Astrocyte of the spinal cord (primary cell): ENCODE measurements at places on chromosomes 3 and 15.
A peak's percentile ranks its signal among the peaks of the same experiment; 100 is the strongest.

DNA sequence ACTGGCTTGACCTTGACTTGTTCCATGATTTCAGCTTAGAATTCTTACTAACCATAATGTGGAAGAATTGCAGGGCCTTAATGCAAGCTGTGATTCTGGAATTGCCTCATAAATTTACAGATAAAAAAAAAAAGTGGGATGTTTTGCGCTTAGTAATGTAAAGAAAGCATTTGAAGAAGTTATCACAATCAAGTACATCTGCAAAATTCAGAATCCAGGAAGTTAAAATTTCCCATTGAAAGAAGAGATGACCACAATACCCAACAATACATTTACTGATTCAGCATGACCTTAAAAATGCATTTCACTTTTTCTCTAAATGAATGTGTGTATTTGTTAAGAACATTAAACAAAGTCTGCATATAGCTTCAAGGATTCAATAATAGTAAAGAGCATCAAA, 65.1 kb upstream of the CCNL1 start:
- no peak for DNase-seq

- no peak for DNase-seq
These were observed 393.7 kb downstream of the FEZF2 start for GRCh38 chr3:61979638-61980037.

GRCh38 chr3:141514382-141514781, 27.6 kb downstream of the RASA2 start:
- no peak for DNase-seq

GRCh38 chr3:43155464-43156121, 49.7 kb upstream of the POMGNT2 start:
- DNase-seq: peak; percentile 81

DNA sequence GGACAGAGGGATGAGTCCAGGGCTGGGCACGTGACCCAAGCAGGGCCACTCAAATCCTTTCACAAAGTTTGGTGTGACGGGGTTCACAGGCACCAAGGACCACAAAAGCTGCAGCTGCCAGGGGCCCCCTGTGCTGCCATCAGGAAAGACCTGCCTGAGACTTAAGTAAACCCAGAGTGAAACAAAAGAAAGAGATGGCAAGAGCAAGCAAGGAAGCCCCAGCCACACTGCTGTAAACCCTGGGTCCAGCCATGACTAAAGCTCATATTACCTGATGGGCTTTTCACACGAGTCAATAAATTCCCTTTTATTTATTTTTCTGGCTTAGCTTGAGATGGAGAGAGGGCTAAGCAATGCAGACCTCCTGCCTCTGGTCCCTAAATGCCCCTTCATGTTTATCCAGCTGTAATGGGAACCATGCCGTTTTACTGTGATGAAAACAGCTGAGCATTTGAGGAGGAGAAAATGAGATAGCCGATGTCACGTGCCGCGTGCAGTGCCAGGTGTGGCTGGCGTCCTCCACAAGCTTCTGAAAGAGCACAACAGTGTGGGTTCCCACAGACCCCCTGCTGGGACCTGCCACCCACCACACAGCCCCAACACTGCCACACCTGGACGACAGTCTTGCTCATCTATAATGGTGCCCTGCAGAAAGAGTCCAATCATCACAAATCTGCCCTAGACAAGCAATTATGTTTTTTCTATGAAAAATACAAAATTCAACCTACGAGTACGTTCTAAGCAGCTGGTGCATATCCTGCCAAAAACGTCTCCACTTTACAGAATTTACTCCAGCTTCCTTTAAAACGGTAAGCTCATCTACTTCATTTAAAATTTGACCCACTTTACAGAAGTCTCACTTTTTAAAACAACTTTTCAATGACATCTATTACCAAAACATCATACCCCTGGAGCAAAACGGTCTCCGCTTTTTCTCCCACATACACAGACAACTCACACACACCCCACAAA, 34.2 kb downstream of the ADAMTS17 start:
- no peak for DNase-seq

DNA sequence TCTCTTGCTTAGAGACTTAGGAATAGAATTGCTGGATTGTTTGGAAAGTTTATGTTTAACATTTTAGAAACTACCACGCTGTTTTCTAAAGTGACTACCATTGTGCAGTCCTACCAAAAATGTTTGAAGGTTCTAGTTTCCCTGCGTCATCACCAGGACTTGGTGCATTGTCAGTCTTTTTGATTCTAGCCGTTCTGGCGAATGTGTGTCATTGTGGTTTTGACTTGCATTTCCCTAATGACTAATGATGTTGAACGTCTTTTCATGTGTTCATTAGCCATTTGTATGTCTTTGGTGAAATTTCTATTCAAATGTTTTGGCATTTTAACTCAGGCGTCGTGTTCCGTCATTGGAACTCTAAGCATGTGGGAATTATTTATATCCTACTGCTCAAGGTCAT, 58.0 kb downstream of the CHD2 start:
- DNase-seq: peak; percentile 69

- DNase-seq: peak; percentile 25
These were observed 133.2 kb downstream of the ARPP21 start for GRCh38 chr3:35772381-35773015.

DNA sequence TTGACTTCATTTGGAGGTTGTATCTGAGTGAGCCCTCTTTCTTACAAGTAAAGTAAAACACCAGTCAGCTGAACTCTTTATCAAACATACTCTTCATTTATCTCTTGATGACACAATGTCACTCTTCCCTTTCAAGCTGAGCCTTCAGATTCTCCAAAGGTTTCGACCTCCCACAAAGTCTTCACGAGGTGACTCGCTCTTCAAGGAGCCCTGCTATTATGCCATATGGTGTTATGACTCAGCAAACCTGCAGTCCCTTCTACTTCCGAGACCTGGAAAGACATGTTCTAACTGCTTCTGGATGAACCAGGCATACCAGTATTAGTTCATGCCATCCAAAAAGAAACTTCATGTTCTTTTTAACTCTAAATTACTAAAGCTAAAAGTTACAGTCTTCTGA, 23.1 kb downstream of the AADAC start:
- peak; percentile 77 for DNase-seq

DNA sequence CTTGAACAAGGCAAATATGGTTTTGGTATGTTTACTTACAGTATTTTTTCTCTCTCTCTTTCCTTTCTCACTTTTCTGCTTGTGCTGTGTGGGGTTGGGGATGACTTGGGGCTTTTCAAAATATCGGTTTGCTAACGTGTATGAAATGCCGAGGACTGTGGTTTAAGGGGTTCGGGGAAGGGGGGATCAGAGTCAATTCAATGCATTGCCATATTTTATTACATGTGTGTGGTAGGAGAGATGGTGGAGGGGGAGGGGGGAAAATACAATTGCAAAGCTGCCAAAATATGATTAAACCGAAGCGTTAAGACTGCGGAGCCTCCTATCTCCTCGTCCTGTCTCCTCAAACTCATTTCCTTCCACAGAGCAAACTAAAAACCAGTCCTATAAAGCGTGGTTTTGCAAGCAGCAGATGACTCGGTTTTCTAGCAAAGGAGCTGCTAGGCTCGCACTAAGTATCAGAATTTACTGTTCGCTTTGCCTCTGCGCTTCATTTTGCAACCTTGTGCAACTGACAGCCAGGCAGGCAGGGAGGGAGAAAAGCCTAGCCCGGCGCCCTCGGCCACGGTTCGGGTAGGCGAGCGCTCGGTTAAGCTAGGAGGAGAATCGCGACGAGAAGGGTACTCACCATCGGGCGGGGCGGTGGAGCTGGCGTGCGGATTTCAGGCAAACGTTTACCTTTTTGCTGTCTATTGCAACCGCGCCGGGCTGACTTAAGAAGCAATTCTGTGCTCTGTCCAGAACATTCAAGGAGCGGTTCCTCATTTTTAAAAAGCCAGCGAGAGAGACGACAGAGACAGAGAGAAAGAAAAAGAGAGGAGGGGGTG, 4.0 kb upstream of the NR2F2 start:
- DNase-seq: peak; percentile 67

- DNase-seq: no peak
These were observed 17.7 kb upstream of the CADPS start for GRCh38 chr3:62892951-62893350.

DNA sequence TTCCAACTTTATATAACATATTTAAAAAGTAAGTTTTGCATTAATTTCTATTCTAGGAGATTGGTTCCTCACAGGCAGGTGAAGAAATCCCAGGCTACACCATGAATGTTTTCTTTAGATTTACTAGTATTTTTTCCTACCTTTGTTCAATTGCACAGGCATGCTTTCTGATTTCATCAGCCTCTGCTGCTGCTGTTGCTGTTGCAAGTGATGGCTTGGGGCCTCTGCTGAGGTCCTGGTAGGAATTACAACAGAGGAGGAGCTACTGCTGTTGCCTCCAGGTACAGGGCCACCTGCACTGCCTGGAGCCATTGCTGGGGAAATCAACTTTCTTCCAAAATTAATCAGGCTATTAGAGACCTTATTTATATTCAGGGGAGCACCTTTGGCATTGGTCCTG, 353.3 kb downstream of the PLCL2 start:
- DNase-seq: no peak

DNA sequence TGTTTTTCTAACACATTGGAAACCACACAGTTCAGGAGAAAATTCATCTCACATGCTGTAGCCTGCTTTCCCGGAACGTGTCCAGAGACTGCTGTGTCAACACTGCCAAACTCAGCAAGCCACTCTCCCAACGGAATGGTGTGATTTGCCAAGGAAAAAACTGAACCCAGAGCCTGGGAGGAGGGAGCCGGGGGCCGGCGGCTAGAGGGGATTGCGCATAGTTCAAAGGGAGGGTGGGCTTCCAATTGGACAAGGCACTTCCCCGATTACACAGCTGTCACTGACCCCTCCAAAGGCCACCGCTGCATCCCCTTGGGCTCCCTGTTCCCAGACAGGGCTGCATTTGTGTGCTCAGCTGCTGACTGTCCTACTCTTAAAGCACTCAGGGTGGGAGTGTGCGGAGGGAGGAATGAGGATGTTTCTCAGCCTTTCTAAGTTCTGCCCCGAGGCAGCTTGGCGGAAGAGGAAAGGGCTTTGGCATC, 256.2 kb downstream of the ZNF621 start:
- DNase-seq: no peak

DNA sequence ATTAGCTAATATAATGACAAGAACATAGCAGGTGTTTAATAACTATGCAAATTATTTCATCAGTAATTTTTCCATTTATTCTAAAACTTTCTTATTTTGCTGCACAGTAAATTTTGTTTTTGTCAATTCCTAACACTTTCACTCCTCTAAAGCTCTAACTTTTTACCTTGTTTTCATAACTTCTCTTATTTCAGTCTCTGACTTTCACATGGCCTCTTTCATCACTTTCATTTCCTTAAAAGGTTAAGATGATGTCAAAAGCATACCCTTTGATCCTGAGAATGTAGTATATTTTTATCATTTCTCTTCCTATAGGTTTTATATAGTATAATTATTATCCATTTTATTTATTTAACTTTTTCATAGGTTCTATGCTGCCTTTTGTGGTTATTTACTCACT, 1325.8 kb upstream of the ALCAM start:
- DNase-seq: peak; percentile 22

DNA sequence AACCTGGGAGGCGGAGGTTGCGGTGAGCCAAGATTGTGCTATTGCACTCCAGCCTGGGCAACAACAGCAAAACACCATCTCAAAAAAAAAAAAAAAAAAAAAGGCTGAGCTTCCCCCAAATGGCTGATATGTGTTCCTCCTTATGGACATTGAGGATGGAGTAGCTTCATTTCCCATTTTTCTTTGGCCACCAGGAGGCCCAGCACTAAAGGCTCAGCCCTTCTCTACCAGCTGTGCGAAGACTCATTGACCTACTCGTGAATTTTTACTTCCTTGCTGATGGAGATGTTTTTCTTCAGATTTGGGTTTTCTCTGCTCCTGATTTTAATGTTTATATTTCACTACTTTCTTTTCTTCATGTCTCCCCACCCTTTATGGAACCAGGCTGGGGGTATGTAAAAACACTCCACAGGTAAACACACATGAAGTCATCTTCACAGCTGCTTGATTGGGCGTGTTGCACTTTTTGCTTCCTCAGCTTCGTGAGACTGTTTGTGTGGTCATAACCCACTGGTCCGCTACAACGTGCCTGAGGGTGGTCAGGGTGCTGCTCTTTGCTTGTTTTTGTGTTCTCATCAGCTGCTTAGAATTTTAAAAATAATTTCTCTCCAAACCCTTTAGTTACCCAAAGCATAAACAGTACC, 13.5 kb downstream of the SEMA4B start:
- DNase-seq: no peak

DNA sequence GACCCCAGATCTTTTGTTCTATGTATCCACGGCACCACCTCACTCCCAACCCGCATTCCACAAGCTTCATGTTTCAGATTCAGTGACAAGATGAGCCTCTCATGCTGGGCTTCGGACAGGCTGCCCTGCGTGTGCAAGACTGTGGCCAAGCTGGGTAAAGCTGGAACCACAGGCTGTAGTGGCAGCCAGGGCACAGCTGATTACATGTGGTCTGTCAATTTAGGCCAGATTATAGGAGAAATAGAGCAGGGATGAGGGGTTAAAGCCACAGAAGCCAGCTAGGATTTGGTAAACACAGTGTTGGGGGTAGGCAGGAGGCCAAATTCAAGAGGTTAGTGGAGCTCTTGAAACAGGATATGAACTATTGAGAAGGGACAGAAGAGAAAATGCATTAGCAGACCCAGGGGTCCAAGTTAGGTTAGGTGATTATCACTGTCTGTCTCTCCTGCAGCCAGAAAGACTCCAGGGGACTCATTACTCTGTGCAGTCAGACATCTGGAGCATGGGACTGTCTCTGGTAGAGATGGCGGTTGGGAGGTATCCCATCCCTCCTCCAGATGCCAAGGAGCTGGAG, 12.9 kb downstream of the SNAPC5 start:
- DNase-seq: peak; percentile 16

- peak; percentile 25 for DNase-seq
These were observed 210.2 kb downstream of the ADAMTS17 start for GRCh38 chr15:100131321-100132224.

- DNase-seq: no peak
These were observed 112.2 kb upstream of the RBMS3 start for GRCh38 chr3:29168696-29169095.

- no peak for DNase-seq
These were observed 24.1 kb downstream of the DUOX2 start for GRCh38 chr15:45089712-45090373.

- no peak for DNase-seq
These were observed 33.4 kb upstream of the STIMATE start for GRCh38 chr3:52930748-52931147.

- DNase-seq: no peak
These were observed 128.8 kb downstream of the FOXP1 start for GRCh38 chr3:71454512-71455403.

GRCh38 chr15:89647191-89647851, 7.9 kb downstream of the KIF7 start:
- peak; percentile 36 for DNase-seq

GRCh38 chr3:88142094-88142624, 7.6 kb upstream of the C3orf38 start:
- DNase-seq: peak; percentile 19

- DNase-seq: no peak
These were observed 2.9 kb upstream of the TFG start for GRCh38 chr3:100706365-100706764.

- DNase-seq: no peak
These were observed 41.9 kb downstream of the ABHD2 start for GRCh38 chr15:89130201-89130600.
